Right lung (tissue), 10 donors: ENCODE measurements at places on chromosomes 1 and 21.

DNA sequence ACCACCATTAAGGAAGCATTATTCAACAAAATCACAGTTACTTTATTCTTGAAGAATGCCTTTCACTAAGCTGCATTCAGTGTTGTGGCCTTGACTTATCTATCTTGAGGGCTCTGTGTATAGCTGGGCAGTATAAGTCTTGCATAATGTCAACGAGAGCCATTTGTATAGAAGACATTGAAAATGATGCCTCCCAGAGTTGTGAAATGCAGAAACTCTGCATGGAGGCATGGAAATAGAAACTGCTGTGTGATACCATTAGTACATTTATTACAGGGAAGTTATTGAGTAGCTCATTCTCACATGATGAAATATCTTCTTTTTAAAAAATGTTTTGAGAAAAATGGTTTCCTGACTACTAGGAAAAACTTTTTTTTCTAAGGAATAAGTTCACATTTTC lies 111.4 kb upstream of the SNX7 start:
- DNase-seq = no peak

- no peak for DNase-seq
Measured at GRCh38 chr21:37232274-37233018, 34.7 kb downstream of the VPS26C start.

GRCh38 chr1:165431079-165431478 lies 13.8 kb downstream of the RXRG start:
- no peak for DNase-seq

DNA sequence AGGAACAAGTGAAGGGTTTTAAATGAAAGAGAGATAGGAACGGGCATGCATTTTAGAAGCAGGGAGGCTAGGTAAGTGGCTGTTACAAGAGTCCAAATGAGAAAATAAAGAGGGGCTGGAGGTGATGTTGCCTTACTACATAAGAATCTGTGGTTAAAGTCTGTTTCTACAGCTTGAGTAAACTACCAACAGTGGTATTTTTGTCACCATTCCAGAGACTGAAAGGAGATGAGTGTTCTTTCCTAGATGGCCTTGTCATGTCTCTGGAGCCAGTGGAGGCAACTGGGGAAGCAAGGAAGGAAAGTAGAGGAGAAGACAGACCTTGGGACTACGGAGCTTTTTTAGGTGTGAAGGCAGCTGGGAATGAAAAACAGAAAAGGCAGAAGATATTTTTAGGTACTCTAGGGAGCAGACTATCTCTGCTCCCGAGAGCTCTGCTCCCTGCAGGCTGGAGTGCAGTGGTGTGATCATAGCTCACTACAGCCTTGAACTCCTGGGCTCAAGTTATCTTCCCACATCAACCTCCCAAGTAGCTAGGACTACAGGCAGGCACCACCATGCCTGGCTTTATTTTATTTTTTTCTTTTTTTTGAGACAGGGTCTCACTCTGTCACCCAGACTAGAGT lies 12.2 kb downstream of the HDAC1 start:
- DNase-seq = no peak

- no peak for DNase-seq
Measured at GRCh38 chr1:208187499-208188041, 56.6 kb downstream of the PLXNA2 start.

DNA sequence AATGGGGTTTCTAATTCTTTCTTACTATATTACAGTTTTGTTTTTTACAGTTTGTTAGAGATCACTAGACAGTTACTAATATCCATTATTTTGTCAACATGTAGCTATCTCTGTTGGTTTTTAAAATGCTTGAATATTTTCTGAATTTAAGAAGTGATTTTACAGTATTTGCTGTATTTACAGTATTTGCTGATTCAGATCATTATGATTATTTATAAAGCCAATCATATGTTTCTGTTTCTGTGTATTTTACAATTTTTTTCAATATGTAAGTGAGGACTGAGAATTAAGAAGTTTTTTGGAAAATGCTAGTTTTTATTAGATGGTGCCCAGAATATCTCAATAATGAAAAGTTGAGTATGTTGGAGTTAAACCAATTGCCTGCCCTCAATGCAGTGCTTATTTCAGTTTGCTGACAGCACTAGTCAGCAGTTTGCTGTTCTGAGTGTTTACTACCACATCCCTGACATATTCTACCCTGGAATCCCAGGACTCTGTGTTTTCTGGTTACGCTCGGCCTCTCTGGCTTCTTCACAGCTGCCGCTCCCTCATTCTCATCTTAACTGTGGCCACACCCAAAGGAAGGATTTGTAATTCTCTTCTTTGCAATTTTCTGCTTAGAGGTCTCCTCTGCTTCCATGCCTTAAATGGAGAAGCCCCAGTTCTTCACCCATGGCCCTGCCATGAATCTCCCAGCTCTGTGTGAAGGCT lies 68.0 kb upstream of the BACH1 start:
- no peak for DNase-seq

DNA sequence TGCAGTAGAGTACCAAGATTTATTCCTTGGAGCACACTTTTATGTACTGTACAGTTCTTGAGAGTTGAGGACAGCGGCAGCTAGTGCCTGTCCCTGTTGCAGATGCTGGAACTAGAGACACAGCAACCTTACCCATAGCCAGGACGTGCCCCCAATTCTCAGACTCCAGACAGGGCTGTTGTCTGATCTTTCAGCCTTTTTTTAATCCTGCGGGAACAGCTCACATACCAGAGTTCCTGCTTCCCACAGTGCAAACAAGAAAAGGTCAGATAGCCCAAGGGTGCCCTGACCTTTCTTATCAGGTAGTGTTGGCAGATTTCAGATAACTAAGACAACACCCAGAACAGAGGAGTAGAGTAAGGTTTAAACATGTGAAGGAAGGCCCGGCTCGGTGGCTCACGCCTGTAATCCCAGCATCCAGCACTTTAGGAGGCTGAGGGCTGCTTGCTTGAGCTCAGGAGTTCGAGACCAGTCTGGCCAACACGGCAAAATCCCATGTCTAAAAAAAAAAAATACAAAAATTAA lies 78.5 kb downstream of the DOP1B start:
- DNase-seq = no peak

DNA sequence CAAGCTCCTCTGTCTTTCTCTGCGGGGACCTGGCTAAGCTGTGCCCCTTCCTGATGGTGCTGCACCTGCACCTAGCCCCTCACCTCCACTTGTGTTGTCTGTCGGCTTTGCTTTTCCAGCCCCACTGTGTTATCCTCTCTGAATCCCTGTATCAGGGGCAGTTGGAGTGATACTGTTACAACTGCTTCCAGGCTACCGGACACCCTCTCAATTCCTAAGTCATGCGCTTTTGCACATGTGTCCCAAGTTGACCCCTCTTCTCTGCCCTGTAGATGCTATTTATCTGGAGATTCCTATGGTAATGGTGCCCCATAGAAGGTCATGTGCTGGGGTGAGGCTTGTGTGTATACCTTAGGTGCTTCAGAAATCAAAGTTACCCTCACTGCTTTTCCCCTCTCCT lies 58.9 kb downstream of the TBCE start:
- no peak for DNase-seq

- no peak for DNase-seq
Measured at GRCh38 chr1:223161321-223161720, 18.3 kb upstream of the TLR5 start.

DNA sequence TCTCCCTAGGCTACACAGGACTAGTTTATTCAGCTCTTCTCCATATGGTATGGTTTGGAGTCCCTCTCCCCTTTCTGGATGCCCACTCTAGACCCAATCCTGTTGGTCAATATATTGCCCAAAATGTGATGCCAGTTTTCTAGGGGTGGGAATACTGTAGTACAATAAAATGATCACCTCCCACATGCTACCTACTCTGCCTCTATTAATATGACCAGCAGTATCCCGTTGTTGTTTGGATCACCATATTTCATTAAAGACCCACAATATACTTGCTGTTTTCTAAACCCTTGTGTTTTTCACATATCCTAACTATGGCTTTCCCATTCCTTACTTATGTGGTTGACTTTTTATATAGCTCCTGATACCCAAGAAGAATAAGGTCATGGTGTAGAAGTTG lies 95.9 kb upstream of the IGSF21 start:
- no peak for DNase-seq

- no peak for DNase-seq
Measured at GRCh38 chr1:24159366-24159765, 16.4 kb upstream of the IL22RA1 start.

DNA sequence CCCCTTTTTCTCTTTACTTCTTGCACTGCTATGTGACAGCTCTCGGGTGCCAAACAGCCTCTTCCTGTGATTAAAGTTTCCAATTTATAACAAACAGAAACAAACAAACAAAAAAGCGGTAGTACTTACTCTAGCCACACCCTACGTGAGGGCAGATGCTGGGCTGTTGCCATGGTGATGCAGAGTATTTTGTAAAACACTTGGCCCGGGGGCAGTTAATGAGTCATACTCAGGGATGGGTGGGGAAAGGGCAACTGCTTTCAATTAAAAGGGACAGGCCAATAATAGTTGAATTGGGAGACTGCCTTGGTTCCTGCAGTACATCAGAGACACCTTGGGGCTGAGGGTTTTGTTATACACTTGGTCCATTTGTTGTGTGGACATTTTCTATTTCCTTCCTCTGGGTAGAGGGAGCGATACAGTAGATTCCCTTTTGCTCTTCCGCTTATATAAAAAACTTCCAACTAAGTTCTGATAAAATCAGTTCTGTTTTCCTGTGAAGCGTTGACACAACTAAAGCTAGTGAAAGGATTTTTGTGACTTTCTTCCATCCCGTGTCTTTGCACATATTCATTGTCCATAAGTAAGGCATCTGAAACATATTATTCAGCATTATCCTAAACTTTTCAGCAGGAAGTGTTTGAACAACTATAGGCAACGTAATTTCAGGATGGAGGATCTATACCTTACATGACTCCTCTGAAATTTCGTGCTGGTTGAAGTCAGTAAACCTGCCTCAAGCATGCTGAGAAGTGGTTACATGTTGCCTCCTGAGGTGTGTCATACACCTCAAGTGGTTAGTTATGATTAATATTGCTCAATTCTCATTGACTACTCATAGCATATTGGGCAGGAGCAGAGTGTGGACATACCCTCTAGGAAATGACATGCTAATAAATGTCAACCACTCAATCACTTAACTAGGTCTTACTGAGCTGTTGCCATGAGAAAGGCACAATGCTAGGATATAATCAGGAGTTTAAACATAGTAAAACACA lies 36.7 kb upstream of the THEM4 start:
- DNase-seq = peak; percentile 35
